ENCODE measurements at places on chromosomes 4 and X.

- DNase-seq, result no peak
Measured at GRCh38 chr4:6423575-6423974, 48.8 kb downstream of the PPP2R2C start.

GRCh38 chr4:123585111-123585510, 188.5 kb downstream of the SPRY1 start:
- DNase-seq, result no peak

DNA sequence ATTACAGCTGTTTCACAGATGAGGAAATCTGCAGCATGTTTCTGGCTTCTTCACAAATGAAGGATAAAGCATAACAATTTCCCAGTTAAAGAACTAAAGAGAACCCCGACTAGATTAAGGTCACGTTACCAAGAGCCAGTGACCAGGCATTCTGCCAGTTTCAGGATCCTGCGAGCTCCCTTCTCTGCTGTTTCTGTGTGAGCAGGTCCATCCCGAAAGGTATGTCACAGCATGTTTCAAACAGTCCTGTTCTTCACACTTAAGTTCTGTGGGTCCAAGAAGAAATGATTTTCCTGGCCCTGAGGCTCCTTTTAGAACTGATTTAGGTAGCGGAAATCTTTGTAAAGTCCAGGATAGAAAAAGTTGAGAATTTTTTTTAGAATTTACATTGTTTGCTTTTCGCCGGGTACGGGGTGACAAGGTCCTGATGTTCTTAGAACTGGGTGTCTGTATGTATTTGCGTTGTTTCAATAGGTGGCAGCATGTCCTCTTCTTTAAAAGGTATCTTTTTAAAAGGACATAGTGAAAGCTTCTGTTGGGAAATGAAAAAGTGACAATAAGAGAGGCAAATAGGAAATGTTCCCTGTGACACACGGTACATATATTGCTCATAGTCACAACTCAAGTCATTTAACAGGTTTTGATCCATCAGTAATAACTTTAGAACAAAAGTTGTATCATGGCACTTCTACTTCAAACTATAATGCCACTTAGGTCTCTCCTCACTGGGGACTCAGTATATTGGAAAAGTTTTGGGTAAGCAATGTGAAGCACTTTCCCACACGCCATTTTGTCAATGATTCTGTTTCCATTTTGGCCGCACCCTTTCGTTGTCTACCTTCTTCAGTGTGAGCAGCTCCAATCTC, 18.4 kb downstream of the IL21 start:
- DNase-seq, result no peak

DNA sequence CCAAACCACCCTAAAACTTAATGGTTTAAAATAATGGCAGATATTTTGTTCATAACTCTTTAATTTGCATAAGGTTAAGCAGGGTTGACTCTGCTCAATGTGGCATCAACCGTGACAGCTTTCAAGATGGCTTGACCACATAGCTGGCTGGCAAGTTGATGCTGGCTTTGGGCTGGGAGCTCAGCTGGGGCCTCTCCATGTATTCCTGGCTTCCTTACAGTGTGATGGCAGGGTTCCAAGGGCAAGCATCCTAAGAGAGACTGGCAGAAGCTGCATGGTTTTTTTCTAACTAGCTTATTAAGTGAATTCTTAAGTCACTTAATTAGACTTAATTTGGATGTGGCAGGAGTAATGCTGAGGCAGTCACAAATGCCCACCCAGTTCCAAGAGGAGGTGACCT, 4.5 kb downstream of the RP2 start:
- no peak for DNase-seq

DNA sequence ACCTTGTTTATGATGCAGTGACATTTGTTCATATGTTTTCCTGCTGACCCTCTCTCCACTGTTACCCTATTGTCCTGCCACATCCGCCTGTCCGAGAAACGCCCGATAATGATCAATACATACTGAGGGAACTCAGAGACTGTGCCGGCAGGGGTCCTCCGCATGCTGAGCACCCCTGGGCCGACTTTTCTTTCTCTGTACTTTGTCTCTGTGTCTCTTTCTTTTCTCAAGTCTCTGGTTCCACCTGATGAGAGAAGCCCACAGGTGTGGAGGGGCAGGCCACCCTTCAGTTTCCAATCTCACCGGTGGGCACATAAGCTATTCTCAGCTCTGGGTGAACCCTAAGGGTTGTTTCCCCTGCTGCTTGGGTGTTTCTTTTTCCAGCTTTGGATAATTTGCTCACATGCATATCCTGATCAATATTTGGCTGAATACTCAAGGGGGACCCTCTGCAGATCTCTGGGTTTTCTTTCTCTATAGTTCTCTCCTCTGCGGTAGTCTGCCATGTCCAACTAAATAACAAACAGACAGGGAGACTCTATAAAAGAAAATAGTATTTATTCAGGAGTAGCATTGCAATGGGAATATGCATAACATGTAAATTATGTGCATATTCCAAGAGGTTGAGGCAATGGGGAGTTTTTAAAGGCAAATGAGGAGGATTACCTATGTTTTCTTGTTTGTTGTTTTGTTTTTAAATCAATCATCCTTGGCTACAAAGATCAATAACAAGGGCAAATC, 97.2 kb downstream of the CEP44 start:
- no peak for DNase-seq

- DNase-seq, result no peak
Measured at GRCh38 chr4:10299601-10300000, 157.6 kb downstream of the ZNF518B start.

- no peak for DNase-seq
Measured at GRCh38 chr4:87521757-87522374, 7.3 kb downstream of the SPARCL1 start.

DNA sequence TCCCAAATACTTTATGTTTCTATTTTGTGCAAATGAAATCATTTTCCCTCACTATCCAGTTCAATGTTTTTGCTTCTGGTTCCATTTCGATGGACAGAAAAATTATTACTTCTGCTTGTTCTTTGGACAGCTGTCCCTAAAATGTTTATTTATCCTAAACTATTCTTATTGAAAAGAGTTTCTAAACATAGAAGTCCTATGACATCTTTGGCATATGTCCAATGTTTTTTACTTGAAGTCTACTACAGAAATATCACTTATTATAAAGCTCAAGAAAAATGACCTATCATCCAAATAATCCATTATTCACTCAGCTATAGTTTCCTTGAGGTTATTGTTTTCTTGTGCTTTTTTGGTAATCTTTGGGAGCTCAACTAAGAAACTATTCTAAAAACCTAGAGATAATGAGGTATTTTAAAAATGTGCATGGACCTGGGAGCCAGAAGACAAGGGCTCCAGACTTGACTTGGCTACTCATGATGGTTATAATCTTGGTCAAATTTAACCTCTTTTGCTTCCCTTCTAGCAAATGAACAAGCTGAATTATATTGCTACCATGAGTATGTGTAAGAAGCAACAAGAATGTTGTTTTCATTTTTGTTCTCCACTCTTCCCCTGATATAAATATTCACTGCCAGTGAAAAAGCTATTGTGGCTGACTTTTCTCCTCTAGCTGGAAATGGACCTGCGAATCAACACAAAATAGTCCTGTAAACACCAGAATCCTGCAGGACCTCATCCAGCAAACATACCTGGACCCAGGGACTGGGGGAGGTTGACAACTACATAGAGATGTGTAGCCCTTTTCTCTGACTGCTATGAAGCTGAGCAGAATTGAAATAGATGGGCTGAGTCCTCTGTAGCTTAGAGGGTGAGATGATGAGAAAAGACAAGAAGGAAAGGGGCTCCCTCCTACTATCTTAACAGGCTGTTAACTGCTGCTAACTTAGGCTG, 137.4 kb downstream of the FRYL start:
- no peak for DNase-seq

DNA sequence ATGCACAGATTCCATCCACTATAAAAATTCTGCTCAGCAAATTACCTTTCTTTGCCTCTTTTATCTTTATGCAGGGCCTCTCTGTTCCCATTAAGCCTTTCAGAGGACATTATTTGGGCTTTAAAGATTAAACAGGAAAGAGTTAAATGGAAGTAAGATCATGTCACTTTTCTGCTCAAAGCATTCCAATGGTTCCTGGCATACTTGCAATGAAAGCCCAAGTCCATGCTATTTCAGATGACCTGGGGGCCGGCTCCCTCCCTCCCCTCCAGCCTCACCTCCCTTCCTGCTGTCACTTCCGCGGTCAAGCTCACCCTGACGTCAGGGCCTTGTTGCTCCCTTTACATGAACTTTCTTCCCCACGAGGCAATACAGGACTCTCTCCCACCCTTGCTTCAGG, 125.5 kb downstream of the C4orf51 start:
- no peak for DNase-seq

DNA sequence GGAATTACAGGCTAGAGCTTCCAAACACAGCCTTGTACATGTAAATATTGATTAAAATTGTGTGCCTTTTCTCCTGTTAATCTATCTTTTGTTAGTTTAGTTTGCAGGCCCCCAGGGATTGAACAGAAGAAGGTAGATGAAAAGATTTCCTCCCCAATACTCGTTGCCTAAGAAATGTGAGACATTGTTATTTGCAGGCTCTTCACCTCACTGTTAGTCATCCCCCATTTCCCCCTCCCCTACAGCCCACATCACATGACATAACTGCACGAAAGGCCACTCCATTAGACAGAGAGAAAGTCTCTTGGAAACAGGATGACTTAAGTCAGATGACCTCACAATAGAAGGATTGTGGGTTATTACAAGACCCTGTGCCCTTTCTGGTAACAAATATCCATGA, 13.3 kb upstream of the MID1 start:
- no peak for DNase-seq

GRCh38 chr4:166091912-166092510, 219.0 kb downstream of the TLL1 start:
- no peak for DNase-seq

DNA sequence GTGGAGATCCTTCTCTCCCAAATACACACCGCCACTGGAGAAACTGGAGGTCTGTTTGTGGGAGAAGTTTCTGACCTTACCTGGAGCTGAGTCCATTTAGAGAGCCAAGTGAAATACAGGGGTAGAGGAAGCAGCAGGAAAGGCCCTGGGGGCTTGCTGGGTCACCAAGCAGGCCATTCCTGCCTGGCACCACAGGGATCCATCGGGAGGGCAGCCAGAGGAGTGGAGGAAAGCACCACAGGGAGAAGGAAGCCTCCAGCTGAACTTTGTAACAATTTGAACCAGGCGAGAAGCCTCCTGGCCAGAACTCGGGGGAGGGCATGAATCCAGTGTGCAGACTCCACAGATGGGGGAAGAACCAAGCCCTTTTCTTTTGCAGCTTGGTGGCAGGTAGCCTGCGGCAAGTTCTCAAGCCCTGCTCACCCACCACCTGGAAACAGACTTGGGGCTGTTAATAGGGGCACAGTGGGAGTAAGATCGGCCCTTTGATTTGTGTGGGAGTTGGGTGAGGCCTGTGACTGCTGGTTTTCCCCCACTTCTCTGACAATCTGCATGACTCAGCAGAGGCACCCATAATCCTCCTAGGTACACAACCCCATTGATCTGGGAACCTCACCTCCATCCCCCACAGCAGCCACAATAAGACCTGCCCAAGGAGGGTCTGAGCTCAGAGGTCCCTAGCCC, 94.6 kb downstream of the IRS4 start:
- no peak for DNase-seq

DNA sequence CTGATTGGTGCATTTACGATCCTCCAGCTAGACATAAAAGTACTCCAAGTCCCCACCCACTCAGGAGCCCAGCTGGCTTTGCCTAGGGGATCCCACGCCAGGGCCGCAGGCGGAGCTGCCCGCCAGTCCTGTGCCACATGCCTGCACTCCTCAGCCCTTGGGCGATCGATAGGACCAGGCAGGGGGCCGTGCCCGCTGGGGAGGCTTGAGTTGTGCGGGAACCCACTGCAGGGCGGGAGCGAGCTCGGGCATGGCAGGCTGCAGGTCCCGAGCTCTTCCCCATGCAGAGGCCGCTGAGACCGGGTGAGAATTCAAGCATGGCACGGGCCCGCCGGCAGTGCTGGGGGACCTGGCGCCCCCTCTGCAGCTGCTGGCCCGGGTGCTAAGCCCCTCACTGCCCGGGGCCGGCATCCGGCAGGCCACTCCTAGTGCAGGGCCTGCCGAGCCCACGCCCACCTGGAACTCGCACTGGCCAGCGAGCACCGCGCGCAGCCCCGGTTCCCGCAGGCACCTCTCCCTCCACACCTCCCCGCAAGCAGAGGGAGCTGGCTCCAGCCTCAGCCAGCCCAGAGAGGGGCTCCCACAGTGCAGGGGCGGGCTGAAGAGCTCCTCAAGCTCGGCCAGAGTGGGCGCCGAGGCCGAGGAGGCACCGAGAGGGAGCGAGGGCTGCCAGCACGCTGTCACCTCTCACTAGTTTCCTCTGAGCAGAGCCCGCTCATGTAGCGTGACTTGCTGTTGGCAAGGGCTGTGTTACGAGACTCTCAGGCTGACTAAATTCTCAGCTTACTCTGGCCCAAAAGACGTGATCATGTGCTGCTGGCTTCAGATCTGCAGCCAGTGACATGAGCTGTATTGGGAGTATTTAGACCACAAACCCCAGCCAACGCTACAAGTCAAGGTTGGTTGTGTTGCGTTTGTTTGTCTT, 87.5 kb downstream of the TRAPPC11 start:
- no peak for DNase-seq

GRCh38 chr4:2363951-2364653, 54.3 kb downstream of the ZFYVE28 start:
- DNase-seq, result no peak

- DNase-seq, result no peak
Measured at GRCh38 chr4:140130677-140131076, 23.3 kb downstream of the MAML3 start.

DNA sequence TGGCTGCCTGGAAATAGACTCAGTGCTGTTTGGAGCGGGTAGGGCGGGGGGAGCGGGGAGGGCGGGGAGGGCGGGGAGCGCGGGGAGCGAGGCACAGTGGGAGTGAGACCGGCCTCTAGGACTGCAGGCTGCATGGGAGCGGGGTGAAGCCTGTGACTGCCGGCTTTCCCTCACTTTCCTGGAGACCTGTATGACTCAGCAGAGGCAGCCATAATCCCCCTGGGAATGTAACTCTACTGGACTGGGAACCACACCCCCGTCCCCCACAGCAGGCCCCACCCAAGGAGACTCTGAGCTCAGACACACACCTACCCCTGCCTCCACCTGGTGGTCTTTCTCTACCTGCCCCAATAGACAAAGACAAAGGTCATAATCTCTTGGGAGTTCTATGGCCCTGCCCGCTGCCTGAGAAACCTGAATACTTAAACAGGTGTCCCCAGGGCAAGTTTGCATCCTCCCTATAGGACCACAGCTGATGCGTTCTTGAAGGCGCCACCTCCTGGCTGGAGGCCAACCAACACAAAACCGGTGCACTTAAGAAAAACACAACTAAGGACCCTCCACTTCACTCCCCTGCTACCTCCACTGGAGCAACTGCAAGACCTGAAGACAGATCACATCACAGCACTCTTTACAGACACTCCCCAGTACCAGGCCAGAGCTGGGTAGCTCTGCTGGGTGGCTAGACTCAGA, 18.0 kb downstream of the HDAC8 start:
- no peak for DNase-seq

- DNase-seq, result no peak
Measured at GRCh38 chr4:112865443-112865842, 184.0 kb upstream of the ANK2 start.

GRCh38 chr4:59945277-59945676, 1254.8 kb upstream of the ADGRL3 start:
- DNase-seq, result no peak

GRCh38 chrX:111010111-111010510, 85.9 kb upstream of the PAK3 start:
- no peak for DNase-seq

GRCh38 chr4:86452924-86453531, 93.2 kb upstream of the MAPK10 start:
- DNase-seq, result no peak

- no peak for DNase-seq
Measured at GRCh38 chr4:167509551-167509950, 275.3 kb upstream of the SPOCK3 start.
